ENCODE measurements at places on chromosomes 4 and X.

- peak; percentile 35 for DNase-seq
Measured at GRCh38 chr4:160265014-160265413, 1162.1 kb downstream of the RAPGEF2 start.

- no peak for DNase-seq
Measured at GRCh38 chrX:49067285-49068120, 6.3 kb downstream of the PRAF2 start.

DNA sequence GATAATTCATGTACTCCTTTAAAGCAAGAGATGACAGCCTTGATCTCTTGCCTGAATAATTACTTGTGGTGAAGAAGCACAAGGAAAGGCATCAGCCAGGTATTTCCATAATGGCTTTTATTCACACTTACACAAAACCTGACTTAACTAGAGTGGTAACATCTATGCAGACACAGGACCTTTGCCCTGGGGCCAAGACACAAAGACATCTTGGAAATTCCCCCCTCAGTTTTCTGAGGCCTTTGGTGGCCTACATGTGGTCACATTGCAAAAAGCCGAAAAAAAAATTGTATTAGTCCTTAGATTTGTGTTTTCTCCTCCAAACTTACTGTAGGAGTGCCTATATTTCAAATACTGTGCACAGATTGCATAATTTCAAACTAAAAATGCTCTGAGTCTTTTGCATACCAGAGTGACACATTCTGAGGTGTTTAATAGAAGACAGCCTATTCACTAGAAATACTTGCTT lies 172.4 kb downstream of the PDGFC start:
- DNase-seq: no peak

- DNase-seq: no peak
Measured at GRCh38 chr4:140645614-140646412, 77.1 kb upstream of the UCP1 start.

DNA sequence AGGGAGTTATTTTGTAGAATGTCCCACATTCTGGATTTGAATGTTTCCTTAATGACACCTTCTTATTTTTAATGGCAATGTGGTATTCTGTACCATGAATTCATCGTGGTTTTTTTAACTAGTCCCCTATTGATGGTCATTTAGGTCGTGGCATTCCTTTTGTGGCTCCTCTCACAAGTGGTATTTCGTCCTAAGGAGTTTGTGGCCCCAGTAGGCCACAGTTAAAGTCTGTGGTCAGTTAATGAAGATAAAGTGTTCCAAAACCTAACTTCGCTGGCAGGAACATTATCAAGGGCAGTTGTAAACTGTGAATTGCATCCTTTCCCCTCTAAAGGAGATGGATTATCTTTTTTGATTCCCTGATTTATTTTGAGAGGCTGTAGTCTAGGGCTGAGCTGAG lies 133.2 kb downstream of the TMEM164 start:
- no peak for DNase-seq

- no peak for DNase-seq
Measured at GRCh38 chr4:174859904-174860303, 30.9 kb upstream of the GLRA3 start.

- DNase-seq: no peak
Measured at GRCh38 chr4:139367421-139368090, 65.3 kb upstream of the NDUFC1 start.

- DNase-seq: no peak
Measured at GRCh38 chr4:1371176-1372165, 24.5 kb downstream of the UVSSA start.

- no peak for DNase-seq
Measured at GRCh38 chrX:103624111-103624510, 4.7 kb upstream of the TCEAL1 start.

- peak; percentile 40 for DNase-seq
Measured at GRCh38 chr4:108512615-108513505, 107.5 kb upstream of the RPL34 start.

DNA sequence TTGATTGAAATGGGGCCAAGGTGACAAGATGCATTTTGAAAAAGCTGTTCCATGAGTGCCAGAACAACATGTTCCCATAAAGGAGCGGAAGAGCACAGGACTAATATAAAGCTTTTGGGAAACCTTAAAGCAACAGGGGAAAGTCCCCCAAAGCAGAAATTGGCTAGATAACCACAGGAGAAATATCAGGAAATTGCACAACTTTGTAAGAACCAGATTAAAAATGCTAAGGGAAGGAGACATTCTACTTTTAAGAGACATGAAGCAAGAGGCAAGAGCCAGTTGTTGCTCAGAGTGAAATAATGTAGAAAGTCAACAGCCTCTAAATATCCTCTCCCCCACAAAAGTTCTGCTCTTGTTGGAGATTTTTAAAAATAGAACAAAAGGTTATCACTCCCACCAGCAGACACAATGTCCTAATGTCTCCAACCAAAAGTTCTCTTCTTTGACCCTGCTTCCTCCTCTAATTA lies 85.2 kb upstream of the LNX1 start:
- no peak for DNase-seq

DNA sequence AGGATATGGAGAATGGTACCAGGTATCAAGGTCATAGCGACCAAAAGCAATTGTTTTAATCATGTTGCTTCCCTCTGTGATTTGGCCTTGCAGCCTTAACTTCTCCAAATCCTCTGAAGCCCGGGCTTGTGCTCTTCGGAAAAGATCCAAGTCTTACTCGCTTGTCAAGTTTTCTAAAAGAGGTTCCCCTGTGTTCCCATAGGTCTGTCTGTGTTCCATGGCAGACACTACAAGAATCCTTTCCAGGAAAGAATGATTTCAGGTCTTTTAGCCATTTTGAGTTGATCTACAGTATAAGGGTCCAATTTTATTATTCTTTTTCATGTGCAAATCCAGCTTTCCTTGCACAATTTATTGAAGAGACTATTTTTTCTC lies 710.6 kb upstream of the DIAPH2 start:
- DNase-seq: peak; percentile 15

DNA sequence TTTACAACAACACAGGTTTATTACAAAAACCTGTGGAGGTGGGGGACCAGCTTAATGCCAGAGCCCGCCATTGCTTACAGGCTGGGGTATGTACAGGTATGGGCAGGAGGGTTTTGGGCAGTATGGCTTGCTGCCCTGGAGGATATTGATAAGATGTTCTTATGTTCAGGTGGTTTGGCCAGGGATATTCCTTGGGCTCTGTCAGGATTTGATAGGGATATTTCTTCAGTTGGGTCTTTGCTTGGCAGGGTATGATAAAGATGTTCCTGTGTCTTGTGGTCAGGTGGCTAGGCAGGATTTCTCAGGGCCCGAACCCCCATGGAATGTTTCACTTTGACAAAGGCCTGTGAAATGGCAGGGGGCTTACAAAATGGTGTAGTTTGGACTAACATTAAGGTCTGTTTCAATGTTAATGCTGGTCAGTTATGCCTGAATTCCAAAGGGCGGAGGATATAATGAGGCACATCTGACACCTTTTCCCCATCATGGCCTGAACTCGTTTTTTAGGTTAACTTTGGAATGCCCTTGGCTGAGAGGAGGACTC lies 3.1 kb downstream of the MGST2 start:
- DNase-seq: no peak

- DNase-seq: no peak
Measured at GRCh38 chrX:106987488-106987887, 12.5 kb downstream of the MORC4 start.

DNA sequence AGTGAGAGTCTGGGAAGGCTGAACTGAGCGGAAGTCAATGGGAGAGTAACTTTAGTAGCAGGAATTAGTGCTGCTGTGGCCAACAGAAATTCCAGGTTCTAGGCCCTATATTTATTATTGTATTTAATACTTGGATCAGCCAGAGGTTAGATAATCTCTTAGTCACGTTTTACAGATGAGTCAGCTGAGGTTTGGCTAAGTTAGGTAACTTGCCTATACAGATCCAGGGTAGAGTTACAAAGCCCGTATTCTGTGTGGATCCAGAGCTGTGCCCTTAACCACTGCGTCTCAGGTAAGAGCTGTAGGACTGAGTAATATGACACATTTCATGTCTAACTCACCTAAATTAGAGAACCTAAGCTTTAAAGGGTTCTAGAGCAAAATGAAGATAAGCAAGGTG lies 20.5 kb downstream of the PSMD10 start:
- DNase-seq: no peak

DNA sequence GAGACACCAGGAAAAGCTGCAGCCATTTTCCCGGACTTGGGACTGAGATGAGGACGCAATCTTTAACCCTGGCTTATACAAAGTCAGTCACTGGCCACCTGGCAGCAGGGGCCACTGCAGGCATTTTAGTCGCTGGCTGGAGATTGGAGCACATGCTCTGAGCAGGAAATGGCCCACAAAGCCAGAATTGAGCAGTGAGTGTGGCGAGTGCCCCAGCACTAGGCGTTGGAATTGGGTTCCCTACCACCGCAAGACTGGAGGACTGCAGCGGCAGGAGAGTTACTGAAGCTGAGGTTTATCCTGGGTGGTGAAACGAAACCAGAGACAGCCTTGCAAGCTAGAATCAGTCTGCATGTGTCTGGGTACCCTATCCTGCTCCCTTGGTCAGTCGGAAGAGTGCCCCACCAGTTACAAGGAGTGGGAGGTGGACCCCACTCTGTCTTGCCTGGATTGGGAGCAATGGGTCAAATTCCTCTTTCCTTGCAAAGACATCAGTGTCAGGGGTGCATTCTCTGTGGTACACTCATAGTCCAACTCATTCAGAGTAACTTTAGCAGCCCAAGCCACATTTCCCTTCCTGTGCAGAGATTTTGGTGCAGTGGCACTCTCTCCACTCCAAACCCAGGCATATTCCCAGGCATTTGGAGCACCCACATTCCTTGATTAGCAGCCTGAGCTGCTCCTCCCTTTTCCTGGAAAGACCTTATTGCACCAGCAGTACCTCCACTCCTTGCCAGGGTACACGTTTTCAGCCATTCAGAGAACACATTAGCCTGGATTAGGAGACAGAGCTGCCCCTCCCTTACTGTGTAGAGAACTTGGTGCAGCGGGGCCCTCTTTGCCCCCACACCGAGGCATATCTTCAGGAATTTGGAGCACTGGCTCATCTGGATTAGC lies 36.7 kb upstream of the PLK4 start:
- DNase-seq: no peak

Data from skin of body (tissue), 3 donors.